ENCODE measurements at places on chromosomes 6 and 20.

- DNase-seq = no peak
These were observed 160.2 kb downstream of the NFATC2 start for GRCh38 chr20:51382111-51382985.

GRCh38 chr20:56439771-56440291, 27.8 kb downstream of the CASS4 start:
- DNase-seq = peak; percentile 47

DNA sequence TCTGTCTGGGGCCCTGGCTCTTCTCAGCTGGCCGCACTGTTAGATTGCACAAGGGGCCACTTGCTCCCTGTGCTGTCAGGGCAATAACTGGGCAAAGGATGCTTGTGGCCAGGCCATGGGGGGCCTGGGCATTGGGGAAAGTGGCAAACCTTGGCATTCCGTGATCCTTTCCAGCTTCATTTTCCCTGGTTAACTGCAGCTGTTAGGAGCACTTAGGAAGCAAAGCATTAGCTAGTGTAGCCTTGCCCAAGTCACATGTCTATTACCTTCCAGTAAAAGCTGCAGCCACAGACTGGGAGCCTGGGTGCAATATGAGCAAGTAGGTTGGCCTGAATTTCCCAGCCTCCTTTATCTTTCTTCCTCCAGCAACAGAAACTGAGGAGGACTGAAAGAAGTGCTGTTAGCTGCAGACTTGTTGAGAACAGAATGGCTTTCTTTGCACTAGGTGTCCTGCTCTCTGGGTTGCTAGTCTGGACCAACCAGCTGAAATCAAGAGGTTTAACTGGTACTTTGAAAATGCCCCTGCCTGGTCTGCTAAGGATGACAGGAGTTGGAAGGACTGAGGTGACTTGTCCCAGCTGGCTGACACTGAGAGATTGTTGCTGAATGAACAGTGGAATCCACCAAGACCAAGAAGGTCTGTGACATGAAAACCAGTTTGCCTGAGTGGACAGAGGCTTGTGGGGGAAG, 312.3 kb upstream of the SUPT3H start:
- DNase-seq = no peak

DNA sequence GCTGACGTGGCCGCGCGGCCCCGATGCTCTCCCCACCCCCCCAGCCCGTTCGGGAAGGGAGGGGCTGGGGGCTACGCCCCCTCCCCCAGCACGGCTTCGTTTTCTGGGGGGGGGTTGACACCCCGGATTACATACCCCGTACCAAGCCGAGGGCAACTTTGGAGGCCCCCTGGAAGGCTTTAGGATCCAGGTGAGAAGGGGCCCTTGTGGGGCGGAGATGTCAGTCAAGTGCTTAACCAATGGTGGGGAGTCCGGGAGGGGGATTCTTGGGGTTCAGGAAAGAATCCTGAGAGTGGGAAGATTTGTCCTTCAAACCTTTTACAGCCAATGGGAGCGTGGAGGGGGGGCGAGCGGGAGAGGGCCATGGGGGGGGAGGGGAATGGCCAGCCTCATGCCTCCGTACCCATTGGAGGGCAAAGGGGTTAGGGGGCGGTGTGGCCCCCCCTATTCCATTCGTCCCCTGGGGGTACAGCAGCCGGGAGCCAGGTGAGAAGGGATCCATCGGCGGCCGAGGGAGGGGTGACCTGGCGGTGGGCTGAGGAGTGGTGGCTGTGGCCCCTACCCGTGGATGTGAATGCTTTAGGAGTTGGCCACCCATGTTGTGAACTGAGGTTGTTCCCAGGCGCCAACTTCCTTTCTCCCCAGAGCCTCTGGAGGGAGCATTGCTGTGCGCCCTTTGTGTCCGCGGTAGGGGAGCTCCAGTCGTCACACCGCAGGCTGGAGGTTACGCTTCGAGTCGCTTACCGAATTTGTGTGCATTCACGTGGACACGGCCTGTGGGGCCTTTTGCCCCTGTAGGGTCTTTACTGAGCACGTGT, 682 bp downstream of the BRD2 start:
- DNase-seq = peak; percentile 52

- DNase-seq = no peak
These were observed 20.9 kb upstream of the PERP start for GRCh38 chr6:138128096-138128495.

- DNase-seq = no peak
These were observed 201.0 kb upstream of the FOXQ1 start for GRCh38 chr6:1110941-1111349.

- DNase-seq = no peak
These were observed 17.6 kb upstream of the PYGB start for GRCh38 chr20:25230166-25230831.

- DNase-seq = no peak
These were observed 15.0 kb downstream of the KIAA0319 start for GRCh38 chr6:24630856-24631505.

- DNase-seq = no peak
These were observed 7.8 kb upstream of the PTPRK start for GRCh38 chr6:128528241-128528640.

- no peak for DNase-seq
These were observed 51.5 kb downstream of the GMDS start for GRCh38 chr6:2193931-2194330.

GRCh38 chr6:35148167-35148741, 7.1 kb upstream of the TCP11 start:
- no peak for DNase-seq

DNA sequence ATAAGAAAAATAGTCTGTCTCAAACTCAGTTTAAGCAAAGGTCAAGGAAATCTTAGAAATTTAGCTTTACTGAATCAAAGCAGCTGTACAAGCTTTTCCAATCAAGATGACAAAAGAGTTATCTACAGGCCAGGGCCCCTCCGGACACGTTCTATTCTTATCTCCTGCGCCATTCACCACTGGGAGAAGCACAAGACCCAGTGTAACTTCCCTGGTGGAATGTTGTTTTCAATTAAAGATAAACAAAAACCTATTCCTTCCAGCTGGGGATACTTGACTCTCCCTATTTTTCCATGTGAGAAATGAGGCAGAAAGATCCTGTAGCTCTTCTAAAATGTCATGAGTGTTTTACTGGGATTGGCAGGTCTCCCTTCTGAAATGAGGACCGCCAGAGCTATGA, 123.3 kb downstream of the TBX18 start:
- DNase-seq = no peak

GRCh38 chr6:7249946-7250643, 62.9 kb downstream of the SSR1 start:
- DNase-seq = no peak

DNA sequence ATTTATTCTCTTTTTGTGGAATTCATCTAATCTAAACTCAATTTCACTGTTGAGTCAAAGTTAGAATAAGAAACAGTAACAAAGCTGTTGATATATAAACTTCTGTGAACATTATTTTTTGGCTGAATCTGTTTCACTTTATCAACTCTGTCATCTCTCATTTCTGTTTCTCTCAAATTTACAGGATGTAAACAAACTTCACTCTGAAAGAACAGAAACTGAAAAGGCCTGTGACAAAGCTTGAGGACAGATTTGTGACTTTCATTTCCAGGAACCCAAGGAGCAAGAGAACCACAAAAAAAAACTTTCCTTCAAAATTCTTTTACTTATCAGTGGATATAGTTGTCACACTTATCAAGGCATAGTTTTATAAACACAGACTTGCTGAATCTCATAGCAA, 447.9 kb upstream of the OPRM1 start:
- no peak for DNase-seq

DNA sequence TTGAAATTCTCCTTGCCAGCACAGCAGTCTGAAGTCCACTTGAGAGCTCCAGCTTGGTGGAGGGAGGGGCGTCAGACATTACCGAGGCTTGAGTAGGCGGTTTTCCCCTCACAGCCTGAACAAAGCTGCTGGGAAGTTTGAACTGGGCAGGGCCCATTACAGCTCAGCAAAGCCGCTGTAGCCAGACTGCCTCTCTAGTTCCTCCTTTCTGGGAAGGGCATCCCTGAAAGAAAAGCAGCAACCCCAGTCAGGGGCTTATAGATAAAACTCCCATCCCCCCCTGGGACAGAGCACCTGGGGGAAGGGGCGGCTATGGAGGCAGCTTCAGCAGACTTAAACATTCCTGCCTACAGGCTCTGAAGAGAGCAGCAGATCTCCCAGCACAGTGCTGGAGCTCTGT, 325.3 kb downstream of the GJA1 start:
- DNase-seq = no peak

DNA sequence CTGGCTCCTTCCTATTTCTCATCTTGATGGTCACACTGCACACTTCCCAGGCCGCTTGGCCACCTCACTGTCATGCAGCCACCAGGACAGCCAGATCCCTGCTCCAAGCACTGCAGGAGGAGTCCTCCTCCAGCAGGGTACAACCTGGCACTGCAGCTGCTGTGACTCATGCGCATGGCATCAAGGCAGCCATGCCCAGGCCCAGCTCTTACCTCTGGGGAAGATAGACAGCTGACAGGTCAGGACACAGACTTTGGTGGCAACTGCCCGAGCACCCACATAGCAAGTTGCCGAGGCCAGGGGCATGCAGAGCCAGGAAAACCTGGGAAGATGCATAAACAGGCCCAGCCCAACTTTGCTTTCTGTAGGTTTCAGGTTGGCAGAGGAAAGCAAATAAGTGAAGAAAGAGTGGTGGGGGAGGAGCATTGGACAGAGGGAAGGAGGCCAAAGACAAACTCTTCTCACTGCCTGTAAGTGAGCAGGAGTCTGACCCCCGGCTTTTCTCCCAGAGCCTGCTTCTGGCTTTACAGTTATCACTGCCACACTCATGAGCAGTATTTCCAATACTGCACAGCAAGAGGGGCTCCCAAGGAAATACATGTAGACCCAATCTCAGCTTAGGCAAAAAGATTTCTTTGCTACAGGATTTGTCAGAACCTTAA, 38.8 kb downstream of the SLC22A3 start:
- no peak for DNase-seq

All from KBM-7 (cell line).